SJSA1 (cell line): ENCODE measurements at places on chromosomes 5 and 9. TPM values are rescaled to one million over a fixed set of nuclear protein-coding genes. Genes with fewer than 3 reads are reported as not detected.

DNA sequence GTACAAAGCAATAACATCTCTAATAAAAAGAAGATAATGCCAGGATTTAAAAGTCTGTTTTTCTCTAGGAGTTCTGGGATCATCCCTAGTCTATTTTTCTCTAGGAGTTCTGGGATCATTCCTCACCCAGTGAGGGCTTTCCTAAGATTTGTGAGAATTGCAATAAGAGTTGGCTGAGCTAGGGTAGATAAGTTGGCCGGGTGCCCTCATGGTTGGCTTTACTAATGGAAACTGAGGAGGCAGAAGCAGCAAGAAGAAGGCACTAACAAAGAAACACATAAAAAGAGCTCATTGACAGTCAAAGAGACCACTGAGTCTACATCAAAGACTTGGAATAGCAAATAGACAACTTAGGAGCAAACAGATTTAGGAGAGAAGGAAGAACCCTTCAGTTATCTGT lies 4.2 kb downstream of the SLC1A3 start:
- peaks cover 38% of the 10 kb centered on the region for H3K4me1 ChIP-seq
- no peak for DNase-seq
- no peak overlapping the region for H3K27ac ChIP-seq
- H3K36me3 ChIP-seq = peaks cover 65% of the 10 kb centered on the region
- no peak overlapping the region for H3K4me3 ChIP-seq

DNA sequence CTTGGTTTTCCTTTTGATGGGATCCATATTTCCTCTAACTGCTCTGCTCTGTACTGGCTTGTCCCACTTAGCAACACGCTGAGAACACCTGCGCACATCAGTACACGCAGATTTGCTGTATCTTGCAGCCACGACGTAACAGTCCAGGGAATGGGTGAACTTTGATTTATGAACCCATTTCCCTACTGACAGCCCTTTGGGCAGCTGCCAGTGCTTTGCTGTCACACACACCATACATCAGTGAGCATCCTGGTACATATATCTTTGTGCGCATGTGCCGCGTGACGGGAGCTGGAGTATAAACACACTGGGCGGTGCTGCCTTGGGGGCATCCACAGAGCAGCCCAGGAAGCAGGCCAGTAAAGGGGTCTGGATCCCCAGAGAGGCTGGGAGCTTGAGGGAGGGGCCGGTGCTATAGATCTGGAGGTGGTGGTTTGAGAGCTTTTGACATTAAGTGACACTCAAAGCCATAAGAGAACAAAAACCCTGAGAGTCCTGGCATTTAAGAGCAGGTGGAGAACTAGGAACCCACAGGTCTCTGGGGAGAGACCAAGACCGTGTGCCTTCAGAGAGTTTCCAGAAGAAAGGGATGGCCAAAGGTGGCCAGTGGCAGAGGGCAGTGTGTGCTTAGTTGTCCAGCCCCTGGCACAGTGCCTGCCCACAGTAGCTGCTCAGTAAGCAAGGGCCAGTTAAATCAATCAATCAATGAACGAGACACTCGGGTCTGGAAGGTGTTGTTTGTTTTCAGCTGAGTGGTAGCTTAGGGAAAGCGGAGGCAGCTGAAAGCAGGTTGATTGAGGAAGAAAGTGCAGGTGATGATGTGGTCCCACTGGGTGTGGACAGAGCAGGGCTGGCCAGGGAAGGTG lies 53.7 kb downstream of the LMX1B start:
- no peak overlapping the region for H3K27ac ChIP-seq
- H3K4me1 ChIP-seq = no peaks in the 10 kb centered on the region
- no peaks in the 10 kb centered on the region for H3K36me3 ChIP-seq
- H3K4me3 ChIP-seq = no peak overlapping the region
- H3K27me3 ChIP-seq = peaks cover 29% of the 10 kb centered on the region
- no peak for DNase-seq

- no peak for DNase-seq
- peaks cover 18% of the 10 kb centered on the region for H3K4me1 ChIP-seq
- no peak overlapping the region for H3K4me3 ChIP-seq
- no peaks in the 10 kb centered on the region for H3K27me3 ChIP-seq
- H3K27ac ChIP-seq = no peak overlapping the region
These were observed 25.4 kb downstream of the APBA1 start for GRCh38 chr9:69646810-69647209.

Gene XRCC4
- 11.7 and 16.1 TPM in 2 replicates for total RNA-seq

- no peaks in the 10 kb centered on the region for H3K4me1 ChIP-seq
- no peaks in the 10 kb centered on the region for H3K36me3 ChIP-seq
- H3K27me3 ChIP-seq = no peaks in the 10 kb centered on the region
- no peak for DNase-seq
These were observed 47.7 kb upstream of the BOD1 start for GRCh38 chr5:173664154-173664526.

Gene SLC6A18
- not detected in 2 replicates for total RNA-seq

Gene SLC46A2
- total RNA-seq = not detected in 2 replicates
